Fibroblast of lung (primary cell): ENCODE measurements at places on chromosomes 3 and 15. TPM values are rescaled to one million over a fixed set of nuclear protein-coding genes. Genes with fewer than 3 reads are reported as not detected.
A peak's percentile ranks its signal among the peaks of the same experiment; 100 is the strongest.

DNA sequence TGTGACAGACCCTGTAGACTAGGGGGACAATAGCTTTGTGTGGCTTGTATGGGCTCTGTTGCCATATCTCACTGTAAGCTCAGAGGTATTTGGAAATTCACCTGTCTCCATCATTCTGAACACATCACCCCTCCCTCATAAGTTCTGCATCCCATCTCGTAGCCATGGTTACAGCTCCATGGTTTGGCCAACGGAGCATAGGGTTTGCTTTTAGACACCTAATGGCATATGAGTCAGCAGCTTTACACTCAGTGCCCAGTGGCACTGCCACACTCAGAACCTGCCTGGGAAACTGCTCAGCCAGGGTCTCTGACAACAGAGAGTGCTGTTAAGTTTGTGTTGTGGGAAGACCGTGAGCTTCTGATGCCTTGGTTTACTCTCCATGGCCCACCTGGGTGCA, 67.3 kb downstream of the CCK start:
- no peaks in the 10 kb centered on the region for H3K4me1 ChIP-seq
- H3K4me3 ChIP-seq, result no peak overlapping the region
- H3K27ac ChIP-seq, result no peak overlapping the region
- peaks cover 22% of the 10 kb centered on the region for H3K36me3 ChIP-seq
- no peak for DNase-seq
- H3K27me3 ChIP-seq, result no peaks in the 10 kb centered on the region

DNA sequence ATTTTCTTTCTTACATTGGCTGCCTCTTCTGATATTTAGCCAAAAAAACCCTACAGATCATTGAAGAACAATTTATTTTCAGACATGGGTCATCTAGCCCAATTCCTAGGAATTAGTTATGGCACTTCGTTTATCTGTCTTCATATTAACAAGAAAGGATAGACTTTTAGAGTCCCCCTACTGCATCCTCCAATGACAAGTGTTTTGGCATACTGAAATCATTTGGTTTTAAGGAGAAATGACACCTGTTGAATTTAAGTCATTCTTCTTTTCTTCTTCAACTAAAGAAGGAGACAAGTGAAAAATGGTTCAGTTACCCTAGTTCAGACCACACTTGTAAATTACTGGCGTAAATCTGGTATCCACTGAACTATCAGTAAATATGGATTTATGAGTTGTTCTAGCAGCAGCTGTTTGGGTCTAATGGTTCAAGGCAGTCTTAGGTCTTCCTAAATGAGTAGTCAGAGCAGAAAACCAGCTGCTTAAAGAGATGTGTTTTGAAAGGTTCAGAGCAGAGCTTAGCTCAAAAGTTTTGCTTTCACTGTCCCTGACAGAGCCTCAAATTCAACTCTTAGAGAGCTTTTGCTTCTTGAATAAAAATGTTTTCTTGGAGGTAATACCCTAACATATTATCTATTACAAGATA, 5.6 kb downstream of the VGLL3 start:
- peak overlapping the region; percentile 66 for H3K27ac ChIP-seq
- H3K27me3 ChIP-seq, result no peaks in the 10 kb centered on the region
- peaks cover 16% of the 10 kb centered on the region for H3K4me1 ChIP-seq
- H3K4me3 ChIP-seq, result peak overlapping the region; percentile 2
- H3K36me3 ChIP-seq, result no peaks in the 10 kb centered on the region

- H3K27ac ChIP-seq, result no peak overlapping the region
- H3K4me1 ChIP-seq, result peaks cover 5% of the 10 kb centered on the region
- peak; percentile 91 for DNase-seq
- peak overlapping the region; percentile 34 for H3K4me3 ChIP-seq
These were observed 364.9 kb upstream of the RBMS3 start for GRCh38 chr3:28915741-28916500.

Gene TMCO5A
- total RNA-seq, result not detected in 2 replicates

DNA sequence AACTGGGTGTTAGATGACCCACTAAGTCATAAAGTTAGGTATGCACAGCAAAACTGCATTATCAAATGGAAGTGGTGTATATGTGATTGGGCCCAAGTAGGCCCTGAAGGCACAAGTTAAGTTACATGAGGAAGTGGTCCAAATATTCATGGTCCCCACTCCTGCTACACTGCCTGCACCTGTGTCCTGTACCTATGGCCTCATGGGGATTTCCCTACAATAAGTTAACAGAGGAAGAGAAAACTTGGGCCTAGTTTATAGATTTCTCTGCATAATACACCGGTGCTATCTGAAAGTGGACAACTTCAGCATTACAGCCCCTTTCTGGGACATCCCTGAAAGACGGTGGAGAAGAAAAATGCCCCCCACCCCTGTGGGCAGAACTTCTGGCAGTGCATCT, 41.5 kb downstream of the STRIT1 start:
- H3K27me3 ChIP-seq, result no peaks in the 10 kb centered on the region
- no peak for DNase-seq

DNA sequence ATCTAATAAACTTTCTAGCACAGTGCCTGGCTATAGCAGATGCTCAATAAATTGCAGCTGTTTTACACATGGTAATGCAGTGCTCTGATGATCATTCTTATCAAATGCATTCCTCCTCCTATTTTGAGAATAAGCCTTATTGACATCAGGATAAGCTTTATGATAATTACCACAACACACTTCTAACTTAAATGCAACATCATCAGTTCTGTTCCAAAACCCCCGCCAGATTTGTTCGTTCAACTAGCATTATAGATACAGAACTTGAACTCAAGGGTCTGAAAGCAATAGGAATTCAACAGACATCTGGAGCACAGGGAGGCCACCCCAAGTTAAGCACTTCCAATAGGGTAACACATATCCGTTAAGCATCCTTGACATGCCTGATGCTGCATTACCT, 684.4 kb upstream of the LMCD1 start:
- H3K27me3 ChIP-seq, result no peaks in the 10 kb centered on the region
- no peaks in the 10 kb centered on the region for H3K36me3 ChIP-seq
- H3K4me3 ChIP-seq, result no peak overlapping the region
- no peak for DNase-seq

Gene AADACL2
- under 0.01 TPM in 1 of 2 replicates, not detected in the other for total RNA-seq

- DNase-seq, result no peak
- no peak overlapping the region for H3K27ac ChIP-seq
- H3K27me3 ChIP-seq, result no peaks in the 10 kb centered on the region
These were observed 11.3 kb downstream of the LYSMD4 start for GRCh38 chr15:99721896-99722295.

DNA sequence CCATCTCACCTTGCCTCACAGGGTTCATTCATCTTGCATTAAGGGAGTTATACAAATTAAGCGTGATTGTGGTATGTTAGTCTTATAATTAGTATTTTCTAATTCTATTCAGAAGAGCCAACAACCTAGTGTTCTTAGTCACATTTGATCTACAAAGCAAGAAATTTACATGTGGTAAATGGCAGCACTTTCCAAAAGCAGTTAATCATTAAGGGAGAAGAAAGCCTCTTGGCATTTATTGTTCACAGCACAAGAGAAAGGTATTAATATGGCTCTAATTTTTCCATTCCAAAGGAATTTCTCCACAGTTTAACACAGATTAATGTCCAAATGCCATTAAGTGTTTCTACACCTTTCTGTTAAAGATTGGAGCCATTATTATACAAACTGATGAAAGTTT, 1077.1 kb downstream of the ZPLD1 start:
- no peaks in the 10 kb centered on the region for H3K4me1 ChIP-seq
- H3K27me3 ChIP-seq, result no peaks in the 10 kb centered on the region
- DNase-seq, result peak; percentile 3
- no peak overlapping the region for H3K4me3 ChIP-seq
- no peak overlapping the region for H3K27ac ChIP-seq
- no peaks in the 10 kb centered on the region for H3K36me3 ChIP-seq

Gene ECE2
- not detected in 2 replicates for total RNA-seq

- H3K27ac ChIP-seq, result peak overlapping the region; percentile 45
- H3K36me3 ChIP-seq, result no peaks in the 10 kb centered on the region
- H3K4me1 ChIP-seq, result peaks cover 24% of the 10 kb centered on the region
- H3K27me3 ChIP-seq, result no peaks in the 10 kb centered on the region
- no peak overlapping the region for H3K4me3 ChIP-seq
These were observed 10.4 kb downstream of the RAB27A start for GRCh38 chr15:55279100-55279745.

DNA sequence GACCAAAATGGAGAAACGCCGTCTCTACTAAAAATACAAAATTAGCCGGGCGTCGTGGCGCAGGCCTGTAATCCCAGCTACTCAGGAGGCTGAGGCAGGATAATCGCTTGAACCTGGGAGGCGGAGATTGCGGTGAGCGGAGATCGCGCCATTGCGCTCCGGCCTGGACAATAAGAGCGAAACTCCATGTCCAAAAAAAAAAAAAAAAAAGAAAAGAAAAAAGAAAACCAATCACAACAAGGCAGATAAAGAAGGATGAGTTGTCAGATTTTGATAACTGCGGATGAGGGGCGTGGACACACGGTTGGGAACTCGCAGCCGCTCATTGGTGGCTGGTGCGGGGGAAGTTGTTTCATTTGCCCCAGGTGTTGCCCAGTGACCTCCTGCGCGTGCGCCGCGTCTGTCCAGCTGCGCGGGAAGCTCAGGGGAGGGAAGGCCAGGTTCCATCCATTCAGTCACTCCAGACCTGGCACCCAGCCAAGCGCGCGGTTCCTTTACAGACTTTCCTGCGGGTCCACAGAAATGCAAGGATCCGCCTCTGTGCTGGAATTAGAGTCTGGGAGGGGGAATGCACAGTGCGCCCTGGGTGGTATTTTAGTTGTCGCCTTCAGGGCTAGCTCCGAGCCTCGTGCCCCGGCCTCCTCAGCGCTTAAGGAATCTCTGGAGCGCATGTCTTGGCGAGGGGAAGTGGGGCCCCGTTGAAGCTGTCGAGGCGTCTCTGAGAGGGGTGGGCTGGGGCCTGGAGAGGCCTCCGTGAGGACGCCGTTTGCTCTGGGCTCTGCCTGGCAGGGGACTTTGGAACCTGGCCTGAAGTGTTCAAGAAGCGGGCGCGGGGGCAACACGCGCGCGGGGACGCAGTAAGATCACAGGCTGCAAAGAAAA, 708 bp upstream of the GCHFR start:
- H3K36me3 ChIP-seq, result peaks cover 3% of the 10 kb centered on the region
- no peaks in the 10 kb centered on the region for H3K27me3 ChIP-seq
- peak overlapping the region; percentile 47 for H3K4me3 ChIP-seq
- peak overlapping the region; percentile 34 for H3K27ac ChIP-seq
